Activated naive CD4-positive, alpha-beta T cell treated with anti-CD3 and anti-CD28 coated beads for 36 hours (primary cell): ENCODE measurements at places on chromosomes 13 and 19. TPM values are rescaled to one million over a fixed set of nuclear protein-coding genes. Genes with fewer than 3 reads are reported as not detected.

GRCh38 chr13:42110410-42111155 is 62.1 kb downstream of the DGKH start:
- H3K4me1 ChIP-seq = peaks cover 7% of the 10 kb centered on the region
- peak; percentile 62 for DNase-seq
- H3K4me3 ChIP-seq = no peak overlapping the region
- H3K36me3 ChIP-seq = no peaks in the 10 kb centered on the region
- H3K27ac ChIP-seq = no peak overlapping the region
- no peaks in the 10 kb centered on the region for H3K27me3 ChIP-seq

- H3K27me3 ChIP-seq = no peaks in the 10 kb centered on the region
- H3K4me3 ChIP-seq = no peak overlapping the region
- DNase-seq = no peak
- H3K27ac ChIP-seq = no peak overlapping the region
- no peaks in the 10 kb centered on the region for H3K36me3 ChIP-seq
Measured at GRCh38 chr13:90483906-90484305, 863.6 kb upstream of the MIR17HG start.

DNA sequence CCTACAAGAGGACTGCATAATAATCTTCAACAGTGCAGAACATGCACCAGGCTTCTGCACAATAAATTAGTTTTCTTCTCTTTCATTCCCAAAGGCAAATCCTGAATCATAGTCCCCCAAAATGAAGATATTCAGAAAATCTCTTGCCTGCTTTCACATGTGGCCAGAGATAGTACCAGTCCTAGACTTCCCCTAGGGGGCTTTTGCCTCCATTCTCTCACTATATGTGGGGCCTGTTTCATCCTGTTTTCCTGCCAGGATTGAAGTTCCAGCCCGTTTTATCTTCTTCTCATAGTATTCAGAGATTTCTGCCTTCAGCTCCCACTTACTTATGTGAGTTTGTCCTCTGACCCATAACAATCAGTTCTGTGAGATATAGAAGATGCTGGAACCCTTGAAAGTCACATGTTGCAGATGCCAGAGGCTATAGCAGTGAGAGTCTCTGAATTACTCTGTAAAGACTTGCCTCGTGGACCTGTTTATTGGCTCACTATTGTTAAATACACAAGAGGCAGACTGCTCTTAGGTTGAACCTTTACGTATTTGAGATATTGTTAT is 421.9 kb upstream of the PCDH9 start:
- no peak for DNase-seq
- no peaks in the 10 kb centered on the region for H3K27me3 ChIP-seq
- no peaks in the 10 kb centered on the region for H3K4me1 ChIP-seq
- H3K27ac ChIP-seq = no peak overlapping the region
- no peaks in the 10 kb centered on the region for H3K36me3 ChIP-seq
- H3K4me3 ChIP-seq = no peak overlapping the region

GRCh38 chr13:26971990-26972887 is 199.4 kb downstream of the USP12 start:
- no peaks in the 10 kb centered on the region for H3K27me3 ChIP-seq
- peak overlapping the region; percentile 1 for H3K27ac ChIP-seq
- no peak overlapping the region for H3K4me3 ChIP-seq
- H3K4me1 ChIP-seq = no peaks in the 10 kb centered on the region

- H3K27ac ChIP-seq = no peak overlapping the region
- peaks cover 17% of the 10 kb centered on the region for H3K4me1 ChIP-seq
- peaks cover 19% of the 10 kb centered on the region for H3K36me3 ChIP-seq
- no peak overlapping the region for H3K4me3 ChIP-seq
Measured at GRCh38 chr19:49599378-49600295, 8.7 kb downstream of the PRR12 start.

GRCh38 chr13:74570834-74571233 is 436.6 kb upstream of the KLF12 start:
- H3K27me3 ChIP-seq = peaks cover 12% of the 10 kb centered on the region
- peaks cover 6% of the 10 kb centered on the region for H3K4me1 ChIP-seq
- DNase-seq = no peak
- H3K27ac ChIP-seq = no peak overlapping the region
- H3K36me3 ChIP-seq = no peaks in the 10 kb centered on the region

- peak overlapping the region; percentile 80 for H3K27ac ChIP-seq
- H3K4me3 ChIP-seq = peak overlapping the region; percentile 28
- H3K4me1 ChIP-seq = peaks cover 30% of the 10 kb centered on the region
- no peaks in the 10 kb centered on the region for H3K36me3 ChIP-seq
- no peaks in the 10 kb centered on the region for H3K27me3 ChIP-seq
- DNase-seq = peak; percentile 22
Measured at GRCh38 chr13:99464441-99464949, 36.8 kb upstream of the TM9SF2 start.

DNA sequence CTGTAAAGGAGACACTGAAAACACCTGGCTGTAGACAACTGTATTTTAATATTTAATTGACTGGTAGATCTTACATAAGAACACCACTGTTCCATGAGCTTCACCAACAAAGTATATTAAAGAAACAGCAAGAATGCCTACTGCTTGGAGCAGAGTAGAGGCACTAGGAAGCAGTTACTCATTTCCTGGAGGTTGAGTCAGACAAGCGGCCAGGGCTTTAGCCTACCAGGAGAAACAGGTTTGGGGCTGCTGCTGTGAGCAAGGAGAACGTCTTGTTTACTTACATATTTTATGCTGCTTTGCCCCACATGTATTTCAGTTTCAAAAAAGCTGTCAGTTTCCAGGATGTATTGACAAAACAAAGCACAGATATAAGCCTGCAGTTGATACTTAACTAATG is 33.4 kb downstream of the ALG5 start:
- DNase-seq = peak; percentile 7
- no peak overlapping the region for H3K27ac ChIP-seq
- H3K4me3 ChIP-seq = no peak overlapping the region
- peaks cover 4% of the 10 kb centered on the region for H3K4me1 ChIP-seq

GRCh38 chr19:1384085-1384462 is 367 bp downstream of the NDUFS7 start:
- no peak for DNase-seq
- H3K4me3 ChIP-seq = peak overlapping the region; percentile 84
- H3K27me3 ChIP-seq = peaks cover 3% of the 10 kb centered on the region
- peak overlapping the region; percentile 73 for H3K27ac ChIP-seq
- H3K36me3 ChIP-seq = peaks cover 8% of the 10 kb centered on the region
- H3K4me1 ChIP-seq = peaks cover 26% of the 10 kb centered on the region

DNA sequence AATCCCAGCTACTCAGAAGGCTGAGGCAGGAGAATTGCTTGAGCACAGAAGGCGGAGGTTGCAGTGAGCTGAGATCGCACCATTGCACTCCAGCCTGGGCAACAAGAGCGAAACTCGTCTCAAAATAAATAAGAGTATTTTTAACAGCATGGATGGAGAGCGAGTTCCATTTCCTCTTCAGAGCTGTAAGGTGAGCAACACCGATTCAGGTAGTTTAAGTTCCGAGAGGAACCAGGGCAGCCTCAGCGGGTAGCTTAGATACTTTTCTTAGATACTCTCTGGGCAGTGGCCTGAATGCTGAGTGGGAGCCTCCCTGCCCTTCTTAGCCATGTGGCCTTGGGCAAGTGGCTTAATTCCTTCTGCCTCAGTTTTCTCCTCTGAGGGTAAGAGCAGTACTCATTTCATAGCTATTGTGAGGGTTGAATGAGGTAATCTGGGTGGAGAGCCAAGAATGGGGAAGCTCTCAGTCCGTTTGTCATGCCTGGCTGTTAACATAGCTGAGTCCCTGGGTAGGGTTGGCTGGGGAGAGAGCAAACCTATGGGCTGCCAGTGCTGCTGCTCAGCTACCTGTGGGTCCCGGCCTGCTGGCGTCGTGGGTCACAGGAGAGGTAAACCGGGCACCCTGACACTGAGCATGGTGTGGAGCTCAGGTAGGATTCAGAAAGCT is 4.1 kb downstream of the ATP11A start:
- H3K27me3 ChIP-seq = no peaks in the 10 kb centered on the region
- no peak for DNase-seq
- peaks cover 8% of the 10 kb centered on the region for H3K36me3 ChIP-seq
- peaks cover 47% of the 10 kb centered on the region for H3K4me1 ChIP-seq

DNA sequence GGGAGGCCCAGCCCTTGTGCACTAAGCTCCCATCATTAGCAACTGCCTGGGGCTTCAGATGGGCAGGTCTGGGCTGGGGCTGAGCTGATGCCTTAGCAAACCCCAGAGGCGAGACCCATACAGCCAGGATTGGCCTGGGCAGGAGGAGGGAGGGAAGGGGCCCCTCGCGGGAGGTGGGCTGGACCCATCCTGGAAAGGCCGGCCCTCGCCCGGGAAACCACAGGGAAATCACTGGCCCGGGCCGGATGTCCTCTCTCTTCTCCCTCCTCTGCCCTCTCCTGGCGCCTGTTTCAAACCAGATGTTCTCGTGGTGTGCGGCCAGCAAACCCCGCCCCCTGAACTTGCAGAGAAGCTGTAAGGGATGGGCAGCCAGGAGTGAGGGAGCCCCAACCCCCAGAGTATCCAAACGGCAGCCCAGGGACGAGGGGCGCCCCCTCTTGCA is 43.1 kb downstream of the TMEM255B start:
- no peaks in the 10 kb centered on the region for H3K36me3 ChIP-seq
- no peak overlapping the region for H3K27ac ChIP-seq
- H3K27me3 ChIP-seq = no peaks in the 10 kb centered on the region
- H3K4me1 ChIP-seq = no peaks in the 10 kb centered on the region
- no peak for DNase-seq

DNA sequence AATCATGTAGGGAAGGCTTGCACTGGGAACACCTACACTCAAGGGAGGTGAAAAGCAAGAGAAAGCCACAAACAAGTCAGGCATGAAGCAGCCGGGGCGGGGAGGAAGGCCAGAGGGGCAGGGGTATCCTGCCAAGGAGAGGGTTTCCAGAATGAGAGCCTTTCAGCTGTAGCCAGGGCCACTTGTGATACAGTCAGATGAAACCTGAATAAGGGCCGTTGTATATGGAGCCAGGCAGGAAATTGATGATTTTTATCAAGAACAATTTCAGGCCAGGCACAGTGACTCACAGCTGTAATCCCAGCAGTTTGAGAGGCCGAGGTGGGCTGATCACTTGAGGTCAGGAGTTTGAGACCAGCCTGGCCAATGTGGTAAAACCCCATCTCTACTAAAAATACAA is 4.4 kb downstream of the TRPM4 start:
- H3K27me3 ChIP-seq = peaks cover 34% of the 10 kb centered on the region
- no peak overlapping the region for H3K4me3 ChIP-seq
- DNase-seq = no peak
- H3K36me3 ChIP-seq = no peaks in the 10 kb centered on the region
- H3K4me1 ChIP-seq = peaks cover 8% of the 10 kb centered on the region

DNA sequence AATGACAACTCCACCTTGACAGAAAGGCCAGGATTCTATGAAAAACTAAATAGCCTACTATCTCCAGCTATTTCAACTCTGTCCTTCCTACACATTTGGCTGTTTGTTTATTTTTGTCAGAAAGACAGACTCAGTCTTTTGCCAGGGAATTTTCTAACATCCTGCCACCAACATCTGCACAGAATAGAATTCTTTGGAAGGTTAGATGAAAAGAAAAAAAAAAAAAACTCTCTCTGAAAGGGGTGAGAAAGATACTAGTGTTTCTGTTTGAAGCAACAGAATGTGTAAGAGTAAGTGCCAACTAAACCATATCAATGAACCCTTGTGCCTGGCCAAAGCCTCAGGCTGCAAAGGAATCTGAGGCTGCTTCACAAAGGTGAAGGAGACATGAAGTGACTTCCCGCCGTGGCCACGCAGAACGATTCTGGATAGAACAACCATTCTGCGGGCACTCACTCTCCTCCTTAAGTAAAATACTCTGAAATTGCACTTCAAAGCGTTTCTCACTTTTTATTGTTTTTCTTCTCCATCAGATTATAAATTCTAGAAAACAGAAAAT is 498.2 kb downstream of the IRS2 start:
- no peak overlapping the region for H3K4me3 ChIP-seq
- no peak overlapping the region for H3K27ac ChIP-seq
- H3K4me1 ChIP-seq = no peaks in the 10 kb centered on the region

- no peak overlapping the region for H3K27ac ChIP-seq
- no peak overlapping the region for H3K4me3 ChIP-seq
- no peaks in the 10 kb centered on the region for H3K4me1 ChIP-seq
Measured at GRCh38 chr19:6983448-6983847, 37.8 kb downstream of the MBD3L2B start.

DNA sequence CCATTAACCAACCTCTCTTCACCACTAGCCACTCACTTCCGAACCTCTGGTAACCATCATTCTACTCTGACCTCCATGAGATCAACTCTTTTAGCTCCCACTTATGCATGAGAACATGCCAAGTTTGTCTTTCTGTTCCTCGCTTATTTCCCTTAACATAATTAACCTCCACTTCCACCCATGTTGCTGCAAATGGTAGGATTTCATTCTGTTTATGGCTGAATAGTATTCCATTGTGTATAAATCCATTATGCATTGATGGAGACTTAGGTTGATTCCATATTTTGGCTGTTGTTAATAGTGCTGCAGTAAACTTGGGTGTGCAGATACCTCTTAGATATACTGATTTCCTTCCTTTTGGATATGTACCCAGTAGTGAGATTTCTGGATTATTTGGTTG is 30.2 kb downstream of the ZNF382 start:
- H3K4me1 ChIP-seq = no peaks in the 10 kb centered on the region
- no peak for DNase-seq
- peaks cover 52% of the 10 kb centered on the region for H3K36me3 ChIP-seq
- H3K4me3 ChIP-seq = no peak overlapping the region
- H3K27me3 ChIP-seq = no peaks in the 10 kb centered on the region

GRCh38 chr13:110875241-110875640 is 39.6 kb downstream of the ANKRD10 start:
- peaks cover 10% of the 10 kb centered on the region for H3K27me3 ChIP-seq
- H3K4me3 ChIP-seq = peak overlapping the region; percentile 74
- peaks cover 7% of the 10 kb centered on the region for H3K4me1 ChIP-seq

The FBXL12 gene
- 17.5 TPM for total RNA-seq

The ZNF549 gene
- 1.8 TPM for total RNA-seq

The IGFL3 gene
- not detected for total RNA-seq

The FCHO1 gene
- total RNA-seq = 48.9 TPM

The GEMIN7 gene
- 14.7 TPM for total RNA-seq

The ZNF568 gene
- 5.3 TPM for total RNA-seq

The MADCAM1 gene
- total RNA-seq = 0.24 TPM

The HRC gene
- total RNA-seq = not detected

The NLRP12 gene
- not detected for total RNA-seq

The UHRF1 gene
- total RNA-seq = 129 TPM

The CYP4F2 gene
- not detected for total RNA-seq

The IZUMO1 gene
- not detected for total RNA-seq

The OVOL3 gene
- not detected for total RNA-seq

The PPP6R1 gene
- total RNA-seq = 174 TPM
